ENCODE measurements at places on chromosomes 1 and 21.

DNA sequence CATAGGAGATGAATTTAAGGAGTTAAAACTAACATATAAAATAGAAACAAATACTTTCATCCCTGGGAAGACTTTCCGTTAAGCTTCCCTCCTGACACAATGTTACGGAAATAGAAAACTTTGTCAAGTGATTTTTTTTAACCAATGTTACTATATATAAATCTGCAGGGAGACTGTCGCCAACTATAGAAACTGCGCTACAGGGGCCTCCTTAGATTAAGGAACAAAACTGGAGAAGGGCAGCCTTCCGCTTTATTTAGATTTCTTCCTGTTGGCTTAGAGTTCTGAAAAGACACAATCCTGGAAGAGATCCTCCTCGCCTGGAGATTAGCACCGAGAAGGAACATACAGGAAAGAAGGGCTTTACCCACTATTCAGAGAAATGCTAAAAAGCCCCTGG is 1.5 kb downstream of the MGST3 start:
- no peak for DNase-seq

- DNase-seq = no peak
Measured at GRCh38 chr1:38060498-38060897, 13.9 kb upstream of the POU3F1 start.

GRCh38 chr1:62335656-62336055 is 16.4 kb upstream of the KANK4 start:
- no peak for DNase-seq

DNA sequence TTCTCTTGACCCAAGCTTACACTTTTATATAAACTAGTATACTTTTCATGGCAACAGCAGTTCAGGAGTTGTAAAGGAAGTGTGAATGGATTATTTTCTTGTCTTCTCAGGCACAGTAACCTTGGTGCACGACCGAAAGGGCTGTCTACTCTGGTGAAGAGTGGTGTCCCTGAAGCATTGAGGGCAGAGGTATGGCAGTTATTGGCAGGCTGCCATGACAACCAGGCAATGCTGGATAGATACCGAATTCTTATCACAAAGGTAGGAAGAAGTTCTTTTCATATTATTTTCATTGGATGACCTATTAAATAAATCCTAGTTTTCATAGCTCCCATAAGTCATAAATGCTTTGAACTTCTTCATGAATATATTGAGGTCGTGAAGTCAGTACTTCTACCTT is 53.9 kb upstream of the GPR52 start:
- no peak for DNase-seq

All from foreskin fibroblast (primary cell).